ENCODE measurements at places on chromosomes 16 and 17.

DNA sequence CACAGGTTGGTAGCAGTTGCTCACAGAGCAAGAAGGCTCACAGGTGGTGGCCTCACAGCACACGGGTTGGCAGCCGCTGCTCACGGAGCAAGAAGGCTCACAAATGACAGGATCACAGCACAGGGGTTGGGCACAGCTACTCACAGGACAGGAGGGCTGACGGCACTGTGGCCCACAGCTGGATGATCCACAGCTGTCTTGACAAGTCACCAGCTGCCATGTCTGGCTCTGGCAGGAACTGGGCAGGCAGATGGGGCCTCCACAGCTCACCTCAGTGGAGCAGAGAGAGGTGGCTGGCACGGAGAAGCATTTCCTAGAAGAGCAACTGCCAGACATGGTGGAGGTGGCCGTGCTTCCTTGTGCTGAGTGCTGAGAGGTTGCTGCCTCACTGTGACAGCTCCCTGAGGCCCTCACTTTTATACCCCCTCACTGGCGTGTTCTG lies at the start of gene KRTAP16-1:
TSS of gene KRTAP16-1 (minus strand) at position 392 of the 442 bp plus-strand sequence. CDS start at position 336, 56 bp downstream.
- no peak for DNase-seq

- DNase-seq = no peak
Observed at GRCh38 chr17:6044261-6044660, 25.9 kb upstream of the WSCD1 start.

DNA sequence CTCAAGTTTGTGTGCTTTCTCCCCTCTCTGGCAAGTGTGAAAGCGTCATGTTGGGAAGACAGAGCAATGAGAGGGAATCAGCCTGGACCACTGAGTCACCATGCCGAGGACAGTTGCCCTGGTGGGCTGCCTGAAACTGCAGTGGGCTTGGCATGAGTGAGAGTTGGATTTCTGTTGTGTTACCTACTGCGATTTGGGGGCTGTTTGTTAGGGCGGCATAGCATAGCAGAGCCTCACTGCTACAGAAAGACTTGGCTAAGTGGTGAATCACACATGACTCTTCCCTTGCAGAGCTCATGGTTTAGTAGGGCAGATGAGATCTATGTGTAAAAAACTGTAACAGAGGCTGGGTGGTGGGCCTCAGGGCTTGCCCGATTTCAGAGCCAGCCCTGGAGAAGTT lies 324.6 kb downstream of the C16orf95 start:
- no peak for DNase-seq

GRCh38 chr16:11611871-11612664 lies 25.3 kb upstream of the LITAF start:
- DNase-seq = peak; percentile 72

GRCh38 chr17:67121316-67121891 lies 77.0 kb downstream of the CACNG1 start:
- no peak for DNase-seq

- no peak for DNase-seq
Observed at GRCh38 chr17:58285422-58285810, 4.7 kb upstream of the MPO start.

- no peak for DNase-seq
Observed at GRCh38 chr17:8709006-8709405, 35.6 kb downstream of the CCDC42 start.
